Mucosa of gallbladder (tissue), 1 donor: ENCODE measurements at places on chromosomes 6 and 20.
A peak's percentile ranks its signal among the peaks of the same experiment; 100 is the strongest.

DNA sequence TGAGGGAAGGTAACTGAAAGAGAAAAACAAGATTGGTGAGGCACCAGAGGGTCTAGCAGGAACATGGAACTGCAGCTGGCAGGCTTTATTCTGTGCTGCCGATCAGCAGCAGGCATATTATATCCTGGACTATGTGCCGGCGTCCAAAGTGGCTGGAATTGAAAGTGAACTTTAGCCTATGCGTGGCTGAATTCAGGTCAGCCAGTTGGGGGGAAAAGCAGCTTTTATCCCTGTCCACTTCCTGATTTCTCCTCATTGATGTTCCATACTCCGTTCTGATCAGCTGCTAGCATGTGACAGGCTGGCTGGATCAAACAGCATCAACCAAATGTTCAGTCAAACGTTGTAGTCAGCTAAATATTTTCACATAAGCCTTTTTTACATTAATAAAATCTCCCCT is 99.0 kb downstream of the CAP2 start:
- DNase-seq, result peak; percentile 39

DNA sequence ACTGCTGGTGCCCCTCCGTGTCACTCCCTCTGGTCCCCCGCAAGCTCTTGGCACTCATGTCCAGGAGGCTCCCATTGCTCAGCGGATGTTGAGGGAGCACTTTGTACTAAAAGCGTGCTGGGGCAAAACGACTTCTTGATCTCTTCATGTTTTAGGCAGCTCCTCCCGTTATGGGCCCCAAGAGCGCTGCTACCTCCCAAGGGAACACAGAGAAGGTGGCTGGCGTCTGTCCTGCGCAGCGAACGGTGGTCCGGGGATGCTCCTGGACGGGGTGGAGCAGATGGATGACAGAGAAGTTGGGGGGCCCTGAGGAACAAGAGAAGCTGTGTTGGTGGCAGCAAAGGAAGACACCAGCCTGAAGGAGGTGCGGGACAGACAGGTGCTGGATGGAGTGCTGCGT is 99.8 kb downstream of the TMEM242 start:
- DNase-seq, result no peak

DNA sequence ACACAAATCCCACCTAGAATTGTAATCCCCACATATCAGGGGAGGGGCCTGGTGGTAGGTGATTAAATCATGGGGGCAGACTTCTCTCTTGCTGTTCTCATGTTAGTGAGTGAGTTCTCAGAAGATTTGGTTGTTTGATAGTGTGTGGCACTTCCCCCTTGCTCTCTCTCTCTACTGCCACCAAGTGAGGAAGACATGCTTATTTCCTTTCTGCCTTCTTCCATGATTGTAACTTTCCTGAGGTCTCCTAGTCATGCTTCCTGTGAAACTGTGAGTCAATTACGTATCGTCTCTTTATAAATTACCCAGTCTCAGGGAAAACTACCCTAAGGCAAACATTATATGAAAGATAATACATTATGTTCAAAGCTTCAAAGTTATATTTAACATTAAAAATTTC is 1297.5 kb upstream of the CITED2 start:
- no peak for DNase-seq

- DNase-seq, result no peak
Observed at GRCh38 chr20:50202677-50203076, 12.0 kb downstream of the CEBPB start.

DNA sequence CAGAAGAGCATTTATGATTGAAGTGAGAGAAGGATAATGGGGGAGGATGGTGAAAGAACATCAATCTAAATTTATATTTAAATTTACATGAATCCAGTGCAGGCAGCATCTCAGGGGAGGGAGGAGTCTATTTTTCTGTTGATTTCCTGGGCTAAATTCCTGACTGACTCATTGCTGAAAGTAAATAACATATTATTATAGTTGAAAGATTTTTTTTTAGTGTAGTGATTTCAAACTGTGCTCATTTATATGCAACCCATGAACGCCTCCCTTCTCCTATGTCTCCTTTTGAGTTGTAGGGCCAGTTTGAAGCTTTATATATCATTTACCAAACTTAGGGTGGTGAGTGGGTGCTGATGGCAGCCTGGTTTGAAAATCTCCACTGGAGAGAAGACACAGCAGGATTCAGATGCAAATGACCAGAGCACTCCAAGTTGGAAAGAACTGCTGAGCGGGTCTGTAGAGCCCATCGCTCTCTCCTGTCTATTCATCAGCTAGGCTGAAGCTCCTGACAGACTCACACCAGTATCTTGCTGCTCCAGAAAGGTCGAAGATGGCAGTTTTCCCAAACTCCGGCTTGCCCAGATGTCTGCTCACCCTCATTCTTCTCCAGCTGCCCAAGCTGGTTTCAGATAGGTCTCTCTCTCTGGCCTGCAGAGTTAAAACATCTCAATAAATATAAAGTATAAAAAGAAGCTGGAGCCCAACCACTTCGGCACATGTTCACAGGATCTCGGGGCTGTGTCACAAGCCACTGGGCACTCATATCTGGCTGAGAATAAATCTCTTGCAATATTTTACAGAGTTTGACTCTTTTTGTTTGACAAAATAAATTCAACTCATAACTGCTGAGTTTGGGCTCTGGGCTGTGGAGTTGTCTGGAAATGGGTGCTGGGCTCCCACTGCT is 18.3 kb downstream of the BTN2A1 start:
- DNase-seq, result no peak

- DNase-seq, result no peak
Observed at GRCh38 chr6:163705923-163706322, 291.4 kb downstream of the QKI start.

- no peak for DNase-seq
Observed at GRCh38 chr20:46740214-46740609, 30.8 kb downstream of the SLC2A10 start.

- DNase-seq, result no peak
Observed at GRCh38 chr6:12147557-12148316, 135.6 kb downstream of the HIVEP1 start.

GRCh38 chr20:58359441-58359840 is 29.6 kb upstream of the VAPB start:
- no peak for DNase-seq

GRCh38 chr20:3158968-3159431 is 665 bp downstream of the FASTKD5 start:
- no peak for DNase-seq

DNA sequence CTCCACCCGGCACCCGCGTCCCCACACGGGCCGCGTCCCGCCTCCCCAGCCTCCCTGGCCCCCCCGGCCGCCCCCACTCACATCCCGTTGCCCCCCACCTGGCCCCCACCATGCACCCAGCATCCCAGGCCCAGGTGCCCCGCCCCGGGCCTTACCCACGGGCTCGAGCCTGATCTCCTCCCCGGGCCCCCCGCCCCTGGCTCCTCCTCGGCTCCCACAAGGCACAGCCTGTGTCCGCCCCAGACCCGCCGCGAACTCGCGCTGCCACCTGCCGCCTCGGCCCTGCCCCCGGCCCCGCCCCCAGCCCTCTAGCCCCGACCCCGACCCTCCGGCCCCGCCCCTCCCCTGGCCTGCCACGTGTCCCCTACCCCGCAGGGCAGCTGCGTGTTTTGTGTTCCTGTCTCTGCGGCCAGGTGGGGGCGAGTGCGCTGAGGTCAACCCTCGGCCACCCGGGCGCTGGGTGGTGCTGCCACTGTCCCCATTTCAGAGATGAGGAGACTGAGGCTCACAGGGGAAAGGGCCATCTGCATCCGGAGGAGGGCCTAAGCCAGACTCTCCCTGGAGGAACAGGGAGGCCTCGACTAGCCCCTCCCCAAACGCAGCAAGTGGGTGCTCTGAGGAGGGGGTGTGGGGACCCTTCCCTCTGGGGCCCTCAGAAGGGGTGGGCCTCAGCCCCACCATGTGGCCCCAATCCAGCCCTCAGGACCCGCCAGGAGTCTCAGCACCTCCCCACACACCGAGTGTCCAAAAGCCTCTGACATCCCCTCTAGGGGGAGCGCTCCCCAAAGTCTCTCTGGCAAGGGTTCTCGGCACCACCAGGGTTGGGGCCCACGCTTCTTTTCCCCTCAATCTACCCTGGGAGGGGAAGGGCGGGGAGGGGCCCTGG is 99.8 kb downstream of the TAF4 start:
- DNase-seq, result no peak

DNA sequence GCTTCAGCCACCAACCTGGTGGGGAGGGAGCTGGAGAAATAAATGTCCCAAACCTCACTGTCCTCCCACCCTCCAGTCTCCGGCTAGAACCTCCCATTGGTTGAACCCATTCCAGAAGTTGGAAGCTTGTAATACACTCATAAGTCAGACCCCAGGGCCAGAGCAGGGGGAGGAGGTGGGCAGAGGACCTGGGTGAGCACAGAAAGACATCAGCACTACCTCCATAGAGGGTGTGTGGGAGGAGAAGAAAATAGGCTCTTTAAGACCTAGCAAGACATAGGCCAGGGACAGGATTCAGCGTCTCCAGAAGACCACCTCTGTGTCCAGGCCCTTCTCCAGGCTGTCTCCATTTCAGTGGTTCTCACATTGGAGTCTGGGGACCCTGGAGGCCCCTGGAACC is 73.3 kb upstream of the TOP1 start:
- DNase-seq, result no peak

GRCh38 chr20:37627060-37627766 is 66.6 kb upstream of the CTNNBL1 start:
- peak; percentile 57 for DNase-seq

- DNase-seq, result no peak
Observed at GRCh38 chr6:73085443-73085871, 139.8 kb downstream of the KHDC1L start.

DNA sequence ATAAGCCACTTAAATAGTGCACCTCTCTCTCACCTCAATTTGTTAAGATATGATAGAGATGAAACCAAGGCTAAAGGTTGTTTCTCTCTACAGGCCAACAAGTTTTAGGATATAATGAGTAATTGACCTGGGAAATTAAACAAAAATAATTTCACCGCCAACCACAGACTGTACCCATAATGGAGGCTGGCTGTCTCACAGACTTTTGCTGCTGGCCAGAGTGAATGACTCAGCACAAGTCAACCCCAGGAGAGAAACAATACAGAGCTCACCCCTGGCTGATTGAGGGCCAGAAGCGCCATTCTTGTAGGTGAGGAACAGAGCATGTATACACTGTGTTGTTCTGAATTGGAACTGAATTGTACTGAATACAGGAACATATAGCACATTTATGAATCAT is 99.9 kb downstream of the CAP2 start:
- DNase-seq, result no peak

GRCh38 chr6:5570641-5571040 is 309.3 kb downstream of the FARS2 start:
- DNase-seq, result no peak

- no peak for DNase-seq
Observed at GRCh38 chr6:52545406-52546119, 31.3 kb downstream of the TRAM2 start.

DNA sequence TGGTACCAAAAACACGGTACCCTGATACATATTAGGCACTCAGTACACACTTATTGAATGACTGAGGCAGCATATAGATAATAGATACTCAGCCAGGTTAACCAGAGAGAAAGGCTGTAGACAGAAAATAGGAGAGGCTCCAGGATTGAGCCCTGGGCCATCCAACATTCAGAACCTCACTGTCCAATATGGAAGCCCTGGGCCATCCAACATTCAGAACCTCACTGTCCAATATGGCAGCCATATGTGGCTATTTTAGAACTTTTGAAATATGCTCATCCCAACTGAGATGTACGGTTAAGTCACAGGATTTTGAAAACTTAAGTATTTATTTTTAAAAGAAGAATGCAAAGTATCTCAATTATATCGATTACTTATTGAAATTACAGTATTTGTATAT is 142.5 kb upstream of the ID4 start:
- DNase-seq, result no peak

DNA sequence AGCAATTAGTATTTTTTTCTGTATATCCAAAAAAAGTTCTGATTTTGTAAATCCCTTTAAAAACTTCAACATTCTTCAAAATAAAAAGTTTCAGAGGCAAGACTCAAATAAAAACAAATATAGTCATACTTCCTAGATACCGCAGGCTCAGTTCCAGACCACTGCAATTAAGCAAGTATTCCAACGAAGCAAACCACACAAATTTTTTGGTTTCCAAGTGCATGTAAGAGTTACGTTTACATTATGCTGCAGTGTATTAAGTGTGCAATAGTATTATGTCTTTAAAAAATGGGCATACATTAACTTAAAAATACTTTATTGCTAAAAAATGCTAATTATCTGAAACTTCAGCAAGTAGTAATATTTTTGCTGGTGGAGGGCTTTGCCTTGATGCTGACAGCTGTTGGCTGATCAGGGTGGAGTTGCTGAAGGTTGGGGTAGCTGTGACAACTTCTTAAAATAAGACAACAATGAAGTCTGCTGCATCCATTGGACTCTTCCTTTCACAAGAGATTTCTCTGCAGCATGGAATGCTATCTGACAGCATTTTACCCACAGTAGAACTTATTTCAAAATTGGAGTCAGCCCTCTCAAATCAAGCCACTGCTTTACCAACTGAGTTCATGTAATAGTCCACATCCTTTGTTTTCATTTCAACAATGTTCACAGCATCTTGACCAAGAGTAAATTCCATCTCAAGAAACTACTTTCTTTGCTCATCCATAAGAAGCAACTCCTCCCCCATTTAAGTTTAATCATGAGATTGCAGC is 46.0 kb downstream of the PHIP start:
- no peak for DNase-seq

DNA sequence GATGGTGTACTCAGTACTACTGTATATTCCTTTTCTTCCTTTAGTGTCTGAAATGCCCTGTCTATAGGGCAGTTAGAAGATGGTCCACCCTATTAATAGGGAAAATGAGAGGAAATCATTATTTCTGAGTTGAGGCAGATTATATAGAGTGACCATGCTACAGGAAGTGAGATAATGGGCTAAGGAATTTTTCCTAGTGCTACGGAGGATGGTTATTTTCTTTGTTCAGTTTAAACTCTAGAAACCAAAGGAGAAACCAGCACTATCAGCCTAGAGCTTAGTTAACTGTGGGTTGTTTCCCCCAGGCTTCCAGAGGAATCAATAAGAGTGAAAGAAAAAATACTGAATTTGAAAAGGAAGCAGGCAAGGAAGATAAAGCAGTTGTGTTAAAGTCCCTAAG is 474 bp downstream of the TSBP1 start:
- no peak for DNase-seq

- DNase-seq, result no peak
Observed at GRCh38 chr6:44624226-44624625, 236.7 kb downstream of the CDC5L start.

GRCh38 chr20:54343099-54343498 is 132.3 kb upstream of the DOK5 start:
- DNase-seq, result no peak
